ENCODE measurements at places on chromosomes 12 and 14.

- no peaks in the 10 kb centered on the region for H3K36me3 ChIP-seq
- no peaks in the 10 kb centered on the region for H3K4me1 ChIP-seq
- no peak overlapping the region for H3K27ac ChIP-seq
- DNase-seq = no peak
Observed at GRCh38 chr12:14283489-14284144, 81.9 kb upstream of the ATF7IP start.

GRCh38 chr12:45946435-45946834, 43.9 kb downstream of the SCAF11 start:
- no peaks in the 10 kb centered on the region for H3K27me3 ChIP-seq
- H3K4me1 ChIP-seq = no peaks in the 10 kb centered on the region
- no peak overlapping the region for H3K27ac ChIP-seq
- no peak for DNase-seq
- peaks cover 71% of the 10 kb centered on the region for H3K36me3 ChIP-seq
- no peak overlapping the region for H3K4me3 ChIP-seq

DNA sequence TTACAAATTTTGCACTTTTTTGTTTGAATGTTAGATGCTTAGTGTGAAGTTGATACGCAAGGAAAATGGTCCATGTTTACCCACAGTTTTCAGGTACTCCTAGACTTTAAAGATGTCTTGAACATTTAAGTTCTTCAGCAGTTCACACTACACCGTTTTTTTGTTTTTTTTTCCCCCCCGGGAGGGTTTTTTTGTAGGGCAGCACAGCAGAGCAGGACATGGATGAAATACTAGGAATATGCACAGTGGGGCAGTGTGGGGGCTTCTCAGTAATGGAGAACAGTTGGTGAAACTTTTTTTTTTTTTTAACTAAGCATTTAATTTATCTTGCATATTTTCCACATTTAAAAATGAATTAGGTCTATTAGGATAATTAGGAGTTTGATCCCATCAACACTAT, 4.9 kb downstream of the RAN start:
- H3K27me3 ChIP-seq = no peaks in the 10 kb centered on the region
- H3K36me3 ChIP-seq = peaks cover 49% of the 10 kb centered on the region
- H3K4me3 ChIP-seq = no peak overlapping the region
- no peak for DNase-seq
- H3K27ac ChIP-seq = no peak overlapping the region

- no peaks in the 10 kb centered on the region for H3K36me3 ChIP-seq
- no peak overlapping the region for H3K27ac ChIP-seq
- no peak overlapping the region for H3K4me3 ChIP-seq
- no peak for DNase-seq
- no peaks in the 10 kb centered on the region for H3K4me1 ChIP-seq
- no peaks in the 10 kb centered on the region for H3K27me3 ChIP-seq
Observed at GRCh38 chr12:105280966-105281693, 45.2 kb upstream of the APPL2 start.

DNA sequence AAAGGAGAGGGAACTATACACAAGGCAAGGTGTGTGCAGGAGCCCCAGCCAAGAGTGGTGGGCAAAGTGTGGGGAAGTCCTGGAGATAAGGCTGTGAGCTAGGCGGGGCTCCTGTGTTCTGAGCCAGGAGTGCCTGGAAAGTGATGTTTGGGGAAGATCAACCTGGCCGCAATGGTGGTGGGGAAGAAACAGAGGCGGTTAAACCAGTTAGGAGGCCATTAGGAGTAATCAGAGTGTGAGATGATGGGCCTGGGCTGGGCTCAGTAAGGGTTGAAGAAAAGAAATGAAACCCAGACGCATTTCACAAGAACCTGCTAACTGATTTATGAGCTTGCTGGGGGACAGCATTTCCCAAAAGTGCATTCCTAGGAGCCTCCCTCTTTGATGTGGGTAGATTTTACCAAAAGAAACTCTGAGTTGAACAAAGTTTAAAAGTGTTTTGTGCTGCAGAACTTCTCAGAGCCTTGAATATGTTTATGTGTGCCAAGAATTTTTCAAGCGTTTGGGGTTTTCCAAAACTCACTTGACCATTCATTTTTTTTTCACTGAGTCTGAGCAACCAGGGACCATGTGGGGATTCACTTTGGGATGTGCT, 34.2 kb upstream of the LRP1-AS start:
- DNase-seq = no peak
- H3K4me3 ChIP-seq = no peak overlapping the region

GRCh38 chr14:68363466-68363842, 429.4 kb downstream of the ZFP36L1 start:
- peaks cover 23% of the 10 kb centered on the region for H3K4me1 ChIP-seq
- no peak overlapping the region for H3K27ac ChIP-seq
- no peaks in the 10 kb centered on the region for H3K27me3 ChIP-seq
- no peak overlapping the region for H3K4me3 ChIP-seq

GRCh38 chr12:108237272-108237671, 101.8 kb downstream of the CMKLR1 start:
- H3K4me3 ChIP-seq = no peak overlapping the region
- H3K27me3 ChIP-seq = peaks cover 3% of the 10 kb centered on the region
- no peak for DNase-seq
- H3K27ac ChIP-seq = no peak overlapping the region
- H3K4me1 ChIP-seq = no peaks in the 10 kb centered on the region

- no peak for DNase-seq
- H3K36me3 ChIP-seq = no peaks in the 10 kb centered on the region
- H3K4me1 ChIP-seq = no peaks in the 10 kb centered on the region
- no peaks in the 10 kb centered on the region for H3K27me3 ChIP-seq
Observed at GRCh38 chr12:110254971-110255540, 26.0 kb upstream of the ATP2A2 start.

DNA sequence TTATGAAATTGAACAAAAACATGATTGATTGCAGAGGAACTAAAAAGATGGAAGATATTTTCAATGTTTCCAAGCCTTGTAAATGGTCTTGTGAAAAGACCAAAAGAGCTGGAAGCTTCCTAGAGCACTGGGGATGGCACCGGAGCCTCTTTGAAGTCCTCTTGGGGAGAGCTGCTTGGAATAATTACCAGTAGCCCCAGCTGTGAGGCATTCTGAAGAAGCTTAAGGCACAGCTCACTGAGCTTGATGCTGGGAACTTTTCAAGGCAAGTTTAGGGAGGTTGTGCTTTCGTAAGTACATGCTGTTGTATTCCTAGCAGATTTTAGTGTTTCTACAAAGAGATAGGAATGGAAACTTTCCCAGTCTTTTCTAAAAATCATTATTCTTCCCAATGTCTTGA, 13.9 kb downstream of the PDZRN4 start:
- H3K27me3 ChIP-seq = no peaks in the 10 kb centered on the region
- H3K36me3 ChIP-seq = no peaks in the 10 kb centered on the region
- no peaks in the 10 kb centered on the region for H3K4me1 ChIP-seq
- H3K4me3 ChIP-seq = no peak overlapping the region
- H3K27ac ChIP-seq = no peak overlapping the region

DNA sequence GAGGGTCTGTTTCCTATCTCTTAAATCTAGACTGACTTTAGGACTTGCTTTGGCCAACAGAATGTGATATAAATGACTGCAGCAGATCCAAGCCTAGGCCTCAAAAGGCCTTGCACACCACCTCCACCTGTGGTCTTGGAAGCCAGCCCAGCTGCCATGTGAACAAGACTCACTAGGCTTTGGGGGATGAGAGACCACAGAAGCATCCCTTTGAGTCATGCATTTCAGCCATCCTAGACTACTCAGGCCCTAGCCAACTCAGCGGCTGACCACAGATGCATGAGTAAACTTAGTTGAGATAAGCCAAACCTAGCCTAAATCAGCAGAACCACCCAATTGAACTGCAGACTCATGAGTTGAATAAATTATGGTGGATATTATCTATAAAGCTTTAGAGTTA, 87.7 kb downstream of the KCNH5 start:
- H3K27ac ChIP-seq = no peak overlapping the region
- H3K36me3 ChIP-seq = no peaks in the 10 kb centered on the region
- H3K27me3 ChIP-seq = no peaks in the 10 kb centered on the region

DNA sequence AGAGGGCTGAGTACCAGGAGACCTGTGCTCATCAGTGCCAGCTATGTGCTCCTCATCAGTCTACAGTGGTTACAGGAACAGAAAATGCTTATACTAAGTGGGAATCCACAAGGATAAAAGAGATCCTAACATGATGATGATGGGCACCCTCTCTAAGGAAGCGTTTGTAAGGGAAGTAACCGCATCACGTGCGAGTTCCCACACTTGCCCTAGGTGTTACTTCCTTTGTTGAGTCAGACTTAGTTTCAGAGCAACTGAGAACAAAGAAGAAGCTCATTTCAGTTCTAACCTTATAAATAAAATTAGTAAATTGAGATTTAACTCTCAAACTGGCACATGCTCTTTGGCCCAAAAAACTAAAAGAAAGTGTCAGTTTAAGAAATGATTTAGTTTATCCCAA, 956.4 kb upstream of the TMEM132C start:
- no peak for DNase-seq
- H3K4me3 ChIP-seq = no peak overlapping the region
- no peaks in the 10 kb centered on the region for H3K4me1 ChIP-seq
- H3K36me3 ChIP-seq = no peaks in the 10 kb centered on the region
- H3K27ac ChIP-seq = no peak overlapping the region

- no peaks in the 10 kb centered on the region for H3K4me1 ChIP-seq
- no peaks in the 10 kb centered on the region for H3K36me3 ChIP-seq
- DNase-seq = no peak
- no peaks in the 10 kb centered on the region for H3K27me3 ChIP-seq
- no peak overlapping the region for H3K4me3 ChIP-seq
Observed at GRCh38 chr12:115155665-115156645, 472.0 kb upstream of the TBX3 start.

GRCh38 chr14:78005325-78005724, 164.8 kb upstream of the NRXN3 start:
- no peaks in the 10 kb centered on the region for H3K36me3 ChIP-seq
- H3K27me3 ChIP-seq = no peaks in the 10 kb centered on the region
- H3K4me1 ChIP-seq = no peaks in the 10 kb centered on the region
- no peak overlapping the region for H3K4me3 ChIP-seq
- H3K27ac ChIP-seq = no peak overlapping the region
- DNase-seq = no peak

DNA sequence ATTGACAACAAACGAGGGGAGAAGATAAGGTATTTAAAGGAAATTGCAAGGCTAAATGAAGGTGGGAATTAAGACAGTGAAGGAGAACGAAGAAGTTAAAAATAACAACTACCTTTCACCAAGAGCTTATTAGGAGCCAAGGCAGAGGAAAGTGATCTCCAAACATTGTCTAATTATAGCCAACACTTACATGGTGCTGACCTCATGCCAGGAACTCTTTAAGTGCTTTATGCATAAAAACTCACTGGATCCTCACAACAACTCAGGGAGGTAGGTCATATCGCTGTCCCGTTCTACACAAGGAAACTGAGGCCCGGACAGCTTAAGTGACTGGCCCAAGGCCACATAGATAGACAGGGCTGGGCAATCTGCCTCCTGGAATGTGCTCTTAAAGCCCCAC, 19.5 kb downstream of the TAMALIN start:
- no peak overlapping the region for H3K4me3 ChIP-seq
- peaks cover 37% of the 10 kb centered on the region for H3K4me1 ChIP-seq
- H3K27me3 ChIP-seq = no peaks in the 10 kb centered on the region
- H3K36me3 ChIP-seq = no peaks in the 10 kb centered on the region
- no peak for DNase-seq

GRCh38 chr14:97843066-97843465, 1045.9 kb downstream of the VRK1 start:
- DNase-seq = no peak
- no peak overlapping the region for H3K27ac ChIP-seq
- H3K4me1 ChIP-seq = no peaks in the 10 kb centered on the region
- H3K4me3 ChIP-seq = no peak overlapping the region

DNA sequence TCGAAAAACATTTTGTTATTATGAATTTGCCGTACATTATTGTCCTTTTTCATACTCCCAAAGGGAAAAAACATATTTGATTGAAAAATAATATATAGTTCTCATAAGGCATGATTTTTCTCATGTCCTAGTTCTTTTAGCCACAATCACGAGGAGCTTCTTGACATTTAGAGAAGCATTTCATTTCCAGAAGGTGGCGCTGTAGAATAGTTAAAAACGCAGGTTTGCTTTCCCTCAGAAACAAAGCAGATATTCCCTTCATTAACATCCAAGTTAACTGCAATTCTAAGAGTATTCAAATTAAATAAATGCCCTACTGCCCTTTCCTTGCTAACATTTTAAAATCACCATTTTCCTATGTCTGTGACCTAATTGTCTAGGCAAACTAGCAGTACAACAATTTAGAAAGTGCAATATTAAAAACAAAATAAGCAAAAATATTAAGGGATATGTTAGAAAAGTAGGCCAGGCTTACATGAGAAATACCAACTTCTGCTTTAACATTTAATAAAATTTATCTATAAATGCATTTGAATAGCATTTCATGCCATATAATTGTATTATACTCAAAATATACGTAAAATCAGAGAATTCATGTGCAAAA, 10.9 kb upstream of the PIK3C2G start:
- no peaks in the 10 kb centered on the region for H3K36me3 ChIP-seq
- H3K4me3 ChIP-seq = no peak overlapping the region
- H3K27ac ChIP-seq = no peak overlapping the region
- H3K4me1 ChIP-seq = no peaks in the 10 kb centered on the region
- no peak for DNase-seq

DNA sequence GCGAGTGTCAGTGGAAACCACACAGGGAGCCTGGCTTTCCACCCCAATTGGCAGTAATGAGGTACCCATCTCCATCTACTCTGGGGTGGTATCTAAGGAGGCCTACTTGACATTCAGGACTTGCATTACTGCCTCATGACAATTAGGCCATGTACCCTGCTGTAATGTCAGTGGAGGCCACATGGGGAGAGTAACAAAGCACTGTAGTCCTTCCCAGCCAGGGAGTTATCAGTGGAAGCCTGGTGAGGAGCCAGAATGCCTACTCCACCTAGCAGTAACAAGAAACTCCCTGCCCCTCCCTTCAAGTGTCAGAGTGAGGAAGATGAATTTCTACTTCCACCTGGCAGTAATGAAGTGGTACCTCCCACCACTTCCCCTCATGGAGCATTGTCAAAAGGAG, 12.5 kb downstream of the TIMM9 start:
- peaks cover 4% of the 10 kb centered on the region for H3K4me1 ChIP-seq
- no peak for DNase-seq
- no peak overlapping the region for H3K4me3 ChIP-seq

DNA sequence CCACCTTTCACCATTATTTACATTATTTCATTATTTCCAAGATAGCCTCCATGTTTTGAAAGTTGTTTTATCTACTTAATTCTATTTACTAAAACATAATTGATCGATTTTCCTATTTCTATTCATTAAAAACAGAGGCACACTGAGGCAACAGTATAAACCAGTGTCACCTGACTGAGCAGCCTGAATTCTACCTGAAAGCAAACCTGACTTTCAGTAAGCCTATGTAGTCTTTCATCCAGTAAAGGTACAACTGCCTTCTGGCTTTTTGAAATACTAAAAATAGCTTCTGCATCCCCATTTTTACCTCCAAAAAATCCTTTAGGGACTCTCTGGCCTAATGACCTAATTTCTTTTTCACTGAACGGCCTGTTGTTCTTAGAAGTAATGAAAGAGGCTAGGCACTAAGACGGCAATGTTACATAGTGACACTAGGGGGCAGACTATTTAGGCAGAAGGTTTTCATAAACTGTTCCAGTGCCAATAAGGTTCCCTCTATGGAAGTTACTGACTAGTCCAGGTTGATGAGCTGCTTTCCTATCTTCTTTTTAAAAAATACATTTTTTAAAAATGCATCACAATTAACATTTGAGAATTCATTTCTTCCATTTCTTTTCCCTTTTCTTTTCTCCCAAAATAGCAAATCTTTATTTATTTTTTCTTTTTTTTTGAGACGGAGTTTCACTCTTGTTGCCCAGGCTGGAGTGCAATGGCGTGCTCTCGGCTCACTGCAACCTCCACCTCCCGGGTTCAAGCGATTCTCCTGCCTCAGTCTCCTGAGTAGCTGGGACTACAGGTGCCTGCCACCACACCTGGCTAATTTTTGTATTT, 17.5 kb downstream of the ANAPC5 start:
- H3K36me3 ChIP-seq = peaks cover 76% of the 10 kb centered on the region
- no peaks in the 10 kb centered on the region for H3K4me1 ChIP-seq
- DNase-seq = no peak
- no peaks in the 10 kb centered on the region for H3K27me3 ChIP-seq
